ENCODE measurements at places on chromosomes 4 and X.

DNA sequence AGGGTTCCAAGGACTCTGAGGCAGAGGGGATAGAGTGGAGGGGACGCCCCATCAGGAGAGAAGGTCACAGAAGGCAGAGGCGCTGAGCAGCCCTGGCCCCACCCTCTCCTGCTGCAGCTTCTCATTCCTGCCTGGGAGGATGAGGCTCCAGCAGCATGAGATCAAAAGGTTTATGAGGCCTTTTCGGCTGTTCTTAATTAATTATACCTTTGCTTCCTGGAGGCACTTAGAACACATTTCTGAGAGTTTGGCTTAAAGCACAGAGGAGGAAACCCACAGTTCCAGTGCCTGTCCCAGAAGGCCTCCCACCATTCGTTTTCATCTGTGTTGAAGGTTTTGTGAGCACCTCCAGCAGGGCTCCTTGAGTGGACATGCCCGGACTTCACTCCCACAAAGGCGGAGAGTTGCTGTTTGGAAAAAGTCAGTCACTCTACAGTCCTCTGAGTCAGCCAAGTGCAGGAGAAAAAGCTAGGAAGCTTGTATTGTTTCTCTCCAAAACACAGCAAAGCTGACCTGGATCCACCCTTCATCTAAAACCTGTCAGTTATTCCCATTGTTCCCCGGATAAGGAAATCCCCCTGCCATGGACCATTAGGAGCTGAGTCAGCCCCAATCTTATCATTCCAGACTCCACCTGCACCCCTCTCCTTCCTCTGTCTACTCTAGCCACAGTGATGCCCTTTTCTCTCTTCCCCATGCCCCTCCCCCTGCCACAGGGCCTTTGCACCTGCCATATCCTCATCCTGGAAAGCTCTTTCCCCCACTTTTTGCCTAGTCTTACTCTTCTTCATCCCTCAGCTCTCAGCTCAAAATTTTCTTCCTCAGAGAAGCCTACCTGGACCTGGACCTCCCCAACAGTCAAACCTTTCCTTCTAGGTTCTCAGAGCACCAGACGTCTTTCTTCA is 276.8 kb downstream of the FBXW7 start:
- no peak for DNase-seq

DNA sequence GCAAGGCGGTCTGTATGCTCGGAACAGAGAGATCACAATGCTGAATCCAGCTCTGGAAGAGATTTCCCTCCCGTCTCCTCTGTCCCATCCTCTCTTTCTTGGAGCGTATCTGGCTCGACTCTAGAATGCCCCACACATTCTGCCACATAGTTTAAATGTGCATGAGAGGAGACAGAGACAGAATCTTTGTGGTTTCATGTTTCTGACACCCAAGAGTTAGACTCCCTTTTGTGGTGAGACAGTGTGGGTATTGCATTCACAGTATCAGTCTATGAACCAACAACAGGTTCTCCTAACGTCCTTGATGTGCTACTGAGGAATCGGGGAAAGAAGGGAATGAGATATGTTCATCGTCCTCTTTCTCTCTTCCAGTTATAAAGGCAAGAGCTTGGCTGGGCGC is 25.3 kb downstream of the FAM47E start:
- DNase-seq, result no peak

- no peak for DNase-seq
Observed at GRCh38 chr4:133148690-133149363, at the start of gene PCDH10. TSS of gene PCDH10 (plus strand) at chr4:133149294. CDS start at chr4:133150141, 847 bp downstream.

DNA sequence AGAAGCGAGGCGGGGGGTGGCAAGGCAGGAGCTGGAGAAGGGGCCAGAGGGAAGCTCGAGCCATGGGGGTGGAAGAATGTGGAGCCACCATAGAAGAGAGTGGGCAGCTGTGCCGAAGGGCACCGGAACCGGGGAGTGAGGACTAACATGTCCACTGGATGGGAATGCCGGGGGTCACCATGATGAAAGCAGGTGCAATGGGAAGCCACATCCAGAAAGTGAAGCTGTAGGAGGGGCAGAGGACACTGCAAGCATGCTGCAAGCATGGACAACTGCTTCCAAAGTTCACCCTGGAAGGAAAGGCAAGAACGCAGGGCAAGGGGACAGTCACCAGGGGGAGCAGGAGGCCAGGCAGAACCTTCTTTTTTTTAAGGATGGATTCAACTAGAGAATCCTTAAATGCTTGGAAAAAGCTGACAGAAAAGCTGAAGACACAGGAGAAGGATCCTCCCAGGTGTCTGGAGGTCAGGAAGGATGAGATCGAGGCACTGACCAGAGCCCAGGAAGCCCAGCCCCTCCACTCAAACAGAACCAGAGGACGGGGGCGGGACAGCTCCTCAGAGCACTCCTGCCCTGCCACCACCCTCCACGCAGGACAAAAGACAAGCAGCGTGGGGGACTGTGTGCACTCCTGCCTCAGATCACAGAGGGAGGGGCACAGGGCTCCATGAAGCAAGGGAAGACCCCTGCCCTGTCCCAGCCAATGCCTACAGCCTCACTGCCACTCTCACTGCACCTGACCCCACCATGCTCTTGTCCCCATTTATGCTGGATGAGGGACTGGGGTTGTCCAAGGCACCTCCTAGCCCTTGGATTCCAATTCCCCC is 169.2 kb downstream of the AFAP1 start:
- no peak for DNase-seq

DNA sequence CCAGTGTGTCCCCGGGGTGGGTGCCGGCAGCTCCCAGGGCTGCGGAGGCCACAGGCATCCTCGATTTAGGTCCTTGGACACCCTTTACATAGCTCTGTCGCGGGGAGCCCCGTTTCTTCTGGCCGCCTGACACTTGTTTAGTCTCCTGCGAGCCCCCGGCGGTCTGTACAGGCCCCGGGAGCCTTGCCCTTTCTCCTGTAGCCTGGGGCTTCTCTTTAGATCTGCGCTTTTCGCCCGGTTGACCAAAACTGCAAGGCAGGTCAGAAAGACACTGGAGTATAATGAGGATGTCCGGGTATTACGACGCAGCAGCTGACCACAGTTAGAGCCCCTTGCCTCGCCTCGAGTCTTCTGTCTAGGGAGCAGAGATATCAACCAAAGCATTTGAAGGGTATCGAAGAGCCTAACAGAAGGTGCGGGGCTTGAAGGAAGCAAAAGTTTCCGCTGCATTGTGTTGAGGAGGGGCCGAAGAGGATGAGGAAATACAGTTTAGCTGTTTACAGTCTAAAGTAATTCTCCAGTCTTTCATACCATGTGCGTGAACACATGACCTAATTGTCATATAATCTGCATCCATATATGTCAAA is 479 bp downstream of the BRCC3 start:
- DNase-seq, result no peak

DNA sequence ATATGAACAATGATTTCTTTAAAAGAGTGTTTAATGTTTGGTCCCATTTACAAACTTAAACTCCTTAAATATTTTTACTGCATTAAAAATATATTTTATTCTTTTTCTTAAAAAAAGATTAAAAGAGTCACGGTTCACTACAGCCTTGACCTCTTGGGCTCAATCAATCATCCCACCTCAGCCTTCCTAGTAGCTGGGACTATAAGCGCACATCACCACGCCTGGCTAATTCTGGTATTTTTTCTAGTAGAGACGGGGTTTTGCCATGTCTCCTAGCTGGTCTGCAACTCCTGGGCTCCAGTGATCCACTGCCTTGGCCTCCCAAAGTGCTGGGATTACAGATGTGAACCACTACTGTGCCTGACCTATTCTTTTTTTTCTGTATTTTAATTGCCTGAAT is 104.7 kb upstream of the TLR2 start:
- DNase-seq, result no peak

DNA sequence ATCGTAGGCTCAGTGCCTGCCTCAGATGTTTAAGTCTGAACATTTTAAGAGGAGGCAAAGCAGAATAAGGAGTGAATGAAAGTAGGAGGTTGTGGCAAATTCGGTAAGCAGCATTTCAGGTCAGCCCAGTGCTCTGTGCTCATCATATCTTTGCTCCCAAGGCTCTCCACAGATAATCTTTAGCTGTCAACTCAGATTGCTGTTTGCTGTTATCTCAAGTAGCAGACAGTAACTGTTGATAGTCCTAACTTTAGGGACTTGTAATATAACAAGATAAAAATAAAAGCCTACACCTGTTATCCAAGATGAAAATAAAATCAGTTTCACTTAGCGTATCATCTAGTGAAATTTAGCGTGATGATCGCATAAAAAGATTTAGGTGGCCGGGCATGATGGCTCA is 18.6 kb upstream of the CLTRN start:
- DNase-seq, result no peak

- no peak for DNase-seq
Observed at GRCh38 chr4:8370835-8371595, 69.5 kb downstream of the ACOX3 start.

- peak; percentile 3 for DNase-seq
Observed at GRCh38 chr4:100348473-100348872, 158.2 kb upstream of the DDIT4L start.

DNA sequence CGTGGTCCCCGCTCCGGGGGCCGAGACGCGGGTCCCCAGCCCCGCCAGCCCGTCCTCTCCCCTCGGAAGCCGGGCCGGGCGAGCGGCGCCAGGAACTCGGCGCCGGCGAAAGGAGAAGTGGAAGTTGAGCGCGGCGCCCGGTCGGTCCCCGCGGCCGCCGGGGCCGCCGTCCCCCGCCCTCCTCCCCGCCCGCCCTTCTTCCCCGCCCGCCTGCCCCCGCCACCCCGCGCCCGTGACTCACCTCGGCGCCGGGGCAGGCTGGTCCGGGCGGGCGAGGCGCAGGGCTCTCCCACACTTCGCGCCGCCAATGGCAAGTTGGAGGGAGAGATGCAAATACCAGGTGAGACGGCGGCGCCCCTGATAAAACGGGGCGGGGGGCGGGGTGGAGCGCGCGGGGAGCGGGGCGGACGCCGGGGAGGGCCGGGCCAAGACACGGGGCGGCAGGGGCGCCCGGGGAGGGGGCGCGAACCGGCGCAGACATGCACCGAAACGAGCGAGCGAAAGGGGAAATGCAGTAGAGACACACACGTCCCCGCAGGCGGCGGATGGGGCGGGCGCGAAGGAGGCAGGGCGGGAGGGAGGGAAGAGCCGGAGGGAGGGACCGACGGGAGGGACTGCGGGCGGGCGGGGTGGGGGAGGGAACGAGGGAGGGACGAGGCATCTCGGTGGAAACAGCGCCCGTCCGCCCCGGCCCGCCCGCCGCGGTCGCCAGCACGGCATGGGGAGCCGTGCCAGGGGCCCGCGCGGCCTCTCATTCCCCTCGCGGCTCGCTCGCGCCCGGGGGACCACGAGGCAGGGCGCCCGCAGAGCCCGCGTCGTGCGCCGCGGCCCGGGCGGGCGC is at the start of gene ELF4:
Gene ELF4, minus strand, starts transcription at position 119 of the 841 bp plus-strand sequence. CDS start 29,167 bp downstream, outside the sequence.
- peak; percentile 41 for DNase-seq

DNA sequence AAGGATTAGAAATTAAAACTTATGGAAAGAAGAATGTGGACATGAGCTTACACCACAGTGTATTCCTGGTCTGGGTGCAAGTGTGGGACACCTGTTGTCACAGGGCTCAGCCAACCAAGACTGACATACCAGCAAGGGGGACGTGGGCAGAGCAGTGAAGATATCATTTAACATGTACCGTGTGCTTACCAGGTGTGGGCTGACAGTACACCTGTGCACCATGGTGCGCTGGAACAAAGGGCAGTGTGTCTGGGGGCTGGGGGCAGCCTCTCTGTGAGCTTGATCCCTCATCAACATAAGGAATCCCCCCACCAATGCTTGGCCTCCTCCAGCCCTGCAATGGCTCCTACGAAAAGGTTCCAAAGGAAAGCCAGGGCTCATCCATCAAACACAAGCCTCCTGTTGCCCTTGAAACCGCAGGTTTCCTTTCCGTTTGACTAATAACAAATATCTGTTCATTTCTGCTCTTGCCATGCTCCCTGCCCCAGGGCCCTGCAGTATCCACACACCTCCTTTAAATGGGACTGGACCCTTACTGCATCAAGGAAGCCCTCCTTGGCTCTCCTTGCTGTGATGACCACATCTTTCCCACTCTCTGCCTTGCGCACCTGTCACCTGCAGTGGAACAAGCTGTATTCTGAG is 16.7 kb downstream of the EVC2 start:
- no peak for DNase-seq

DNA sequence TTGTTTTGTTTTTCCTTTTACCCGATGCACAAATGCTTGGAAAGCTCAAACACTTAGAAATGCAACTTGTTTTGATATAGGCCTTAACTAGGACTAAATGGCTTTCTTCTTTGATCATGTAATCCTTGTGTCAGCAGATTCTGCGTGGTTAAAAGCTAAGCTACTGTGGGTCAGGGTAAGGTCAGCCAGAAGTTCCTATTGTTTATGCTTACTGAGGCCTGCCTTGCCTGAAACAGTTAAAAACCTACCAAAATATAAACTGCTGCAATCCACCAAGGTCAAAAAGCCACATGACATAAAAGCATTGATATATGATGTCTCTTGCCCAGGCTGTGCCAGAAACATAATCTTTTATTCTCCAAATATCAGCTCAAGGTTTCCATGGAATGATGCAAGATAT is 223.4 kb downstream of the FAM47B start:
- DNase-seq, result no peak

- no peak for DNase-seq
Observed at GRCh38 chrX:18886005-18886343, 97.9 kb downstream of the PHKA2 start.

- DNase-seq, result no peak
Observed at GRCh38 chr4:183773790-183774189, 114.7 kb downstream of the TRAPPC11 start.

- DNase-seq, result no peak
Observed at GRCh38 chr4:47713129-47713834, 124.6 kb downstream of the CORIN start.

GRCh38 chrX:45621376-45622041 is 420.8 kb upstream of the DIPK2B start:
- DNase-seq, result no peak

GRCh38 chr4:173177232-173177631 is 8.6 kb downstream of the GALNT7 start:
- no peak for DNase-seq

- no peak for DNase-seq
Observed at GRCh38 chr4:92382128-92382527, 78.4 kb downstream of the GRID2 start.

- no peak for DNase-seq
Observed at GRCh38 chrX:136574548-136574947, 42.5 kb downstream of the VGLL1 start.

DNA sequence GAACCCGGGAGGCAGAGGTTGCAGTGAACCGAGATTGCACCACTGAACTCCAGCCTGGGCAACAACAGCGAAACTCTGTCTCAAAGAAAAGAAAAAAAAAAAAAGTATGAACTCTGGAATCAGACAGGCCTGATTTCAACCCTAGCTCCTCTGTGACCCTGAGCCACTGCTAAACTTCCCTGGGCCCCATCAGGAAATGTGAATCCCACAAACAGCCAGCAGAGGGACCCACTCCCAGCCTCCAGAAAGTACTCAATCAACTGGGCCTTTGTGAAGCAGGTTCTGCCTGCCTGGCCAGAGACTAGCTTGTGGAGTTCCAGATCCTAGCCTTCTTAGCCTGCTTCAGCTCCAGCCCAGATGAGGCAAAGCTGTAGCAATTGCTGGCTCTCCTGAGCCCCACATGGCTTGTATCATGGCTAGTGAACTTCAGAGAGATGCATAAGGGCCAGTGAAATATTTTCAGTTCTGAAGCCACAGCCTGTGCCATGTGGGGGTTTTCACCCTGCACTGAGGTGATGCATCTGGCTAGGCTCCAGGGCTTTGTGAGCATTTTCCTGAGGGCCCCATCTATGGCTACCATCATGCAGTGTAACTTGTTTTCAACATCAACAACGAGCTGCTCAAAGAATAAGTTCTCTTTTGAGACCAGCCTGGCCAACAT is 7.2 kb upstream of the IDS start:
- peak; percentile 27 for DNase-seq

GRCh38 chr4:25169446-25169845 is 9.2 kb upstream of the SEPSECS start:
- no peak for DNase-seq

- DNase-seq, result no peak
Observed at GRCh38 chrX:110723844-110724243, 71.8 kb downstream of the CHRDL1 start.

All from NK-92 treated with Interleukin-12 subunit alpha and Interleukin-12 subunit beta, amount 100 ng/mL, for 24 hours (cell line).